ENCODE measurements at places on chromosomes 11 and 22. TPM values are rescaled to one million over a fixed set of nuclear protein-coding genes. Genes with fewer than 3 reads are reported as not detected.

NOX4 gene
- polyA plus RNA-seq = not detected

DEFB131B gene
- polyA plus RNA-seq = not detected

NRGN gene
- 0.62 TPM for polyA plus RNA-seq

CDHR5 gene
- not detected for polyA plus RNA-seq

FOLR2 gene
- not detected for polyA plus RNA-seq

ADM gene
- not detected for polyA plus RNA-seq

STK33 gene
- polyA plus RNA-seq = 6.0 TPM

TP53I11 gene
- polyA plus RNA-seq = 6.6 TPM

PRSS23 gene
- polyA plus RNA-seq = 7.1 TPM

BARX2 gene
- 0.27 TPM for polyA plus RNA-seq

OTOG gene
- polyA plus RNA-seq = not detected

MYBPC3 gene
- polyA plus RNA-seq = 0.08 TPM

ARSA gene
- 1.0 TPM for polyA plus RNA-seq

KRTAP5-10 gene
- polyA plus RNA-seq = not detected

EIF4ENIF1 gene
- polyA plus RNA-seq = 12.3 TPM

PARVA gene
- 14.0 TPM for polyA plus RNA-seq

BCO2 gene
- 18.7 TPM for polyA plus RNA-seq

TTC36 gene
- not detected for polyA plus RNA-seq

SLC6A5 gene
- polyA plus RNA-seq = 0.60 TPM

SNX15 gene
- polyA plus RNA-seq = 7.0 TPM

TIGD3 gene
- polyA plus RNA-seq = 1.7 TPM

CCDC73 gene
- 0.91 TPM for polyA plus RNA-seq

FOLR3 gene
- polyA plus RNA-seq = not detected

CNTF gene
- not detected for polyA plus RNA-seq

CHRM4 gene
- polyA plus RNA-seq = not detected

CBX6 gene
- 7.9 TPM for polyA plus RNA-seq

CD3G gene
- polyA plus RNA-seq = not detected

OR5B21 gene
- polyA plus RNA-seq = not detected

RAPSN gene
- polyA plus RNA-seq = not detected

ALDH3B1 gene
- 0.11 TPM for polyA plus RNA-seq

EMID1 gene
- polyA plus RNA-seq = not detected

PIWIL4 gene
- not detected for polyA plus RNA-seq

C11orf91 gene
- polyA plus RNA-seq = not detected

OR51B4 gene
- not detected for polyA plus RNA-seq

ZNF280B gene
- polyA plus RNA-seq = 8.9 TPM

ANO3 gene
- polyA plus RNA-seq = 6.2 TPM

Data from Purkinje cell (primary cell).